ENCODE measurements at places on chromosomes 11 and 22.

GRCh38 chr11:69101792-69102695 is 53.3 kb downstream of the TPCN2 start:
- no peak for DNase-seq

DNA sequence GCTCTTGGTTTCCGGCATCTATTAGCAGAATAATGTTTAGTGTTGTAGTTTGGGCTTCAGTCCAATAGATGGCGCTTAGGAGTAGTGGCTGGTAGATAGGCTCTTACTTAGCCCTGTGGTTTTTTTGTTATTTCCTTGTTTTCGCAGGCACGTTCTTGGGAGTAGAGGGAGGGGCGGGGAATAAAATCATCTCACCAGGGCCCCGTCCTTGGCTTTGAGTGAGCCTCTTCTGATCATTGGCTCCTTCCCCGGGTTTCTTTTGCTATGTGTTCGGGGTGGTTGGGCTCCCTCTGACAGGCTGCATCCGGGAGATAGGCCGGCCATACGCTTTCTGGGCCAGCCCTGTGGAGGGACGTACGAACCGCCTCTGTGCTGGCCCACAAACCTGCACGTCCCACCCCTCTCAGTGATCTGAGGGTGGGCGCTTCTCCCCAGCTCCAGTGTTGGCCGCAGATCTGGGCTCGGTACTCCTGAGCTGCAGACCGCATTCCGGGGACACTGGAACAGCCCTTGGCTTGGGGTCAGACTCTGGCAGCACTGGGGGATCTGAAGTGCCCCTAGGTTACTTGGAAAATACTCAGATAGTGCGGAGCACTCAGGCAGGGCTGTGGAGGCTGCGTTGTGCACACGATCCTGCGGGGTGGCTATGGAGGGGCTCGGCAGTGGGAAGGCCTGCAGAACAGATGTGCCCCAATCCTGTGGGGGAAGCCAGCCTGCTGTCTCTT is 217.0 kb downstream of the DYNC2H1 start:
- DNase-seq, result no peak

- no peak for DNase-seq
These were observed 29.5 kb upstream of the SHANK2 start for GRCh38 chr11:71281831-71282230.

- DNase-seq, result no peak
These were observed 206.9 kb downstream of the ADAMTS15 start for GRCh38 chr11:130655300-130655699.

DNA sequence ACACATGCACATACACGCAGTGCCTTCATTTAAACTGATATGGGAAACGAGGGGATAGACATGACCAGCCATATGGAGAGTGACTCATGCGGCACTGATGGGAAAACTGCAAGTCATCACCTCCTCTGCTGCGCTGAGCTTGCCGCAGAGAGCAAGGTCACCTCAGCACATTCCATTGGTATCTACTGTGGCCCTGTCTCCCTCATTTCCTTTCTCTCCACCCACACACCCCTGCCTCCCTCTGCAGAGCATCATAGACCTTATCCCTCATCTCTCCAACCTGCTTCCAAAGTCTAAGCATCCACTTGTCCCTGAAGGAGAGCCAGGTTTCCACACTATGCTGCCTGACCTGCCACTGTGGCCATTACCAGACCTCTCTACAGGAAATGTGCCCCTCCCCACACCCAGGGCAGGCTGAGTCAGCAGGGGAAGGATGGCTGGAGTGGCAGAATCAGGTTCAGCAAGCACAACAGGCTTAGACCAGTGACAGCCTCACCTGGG is 116.9 kb upstream of the SNX19 start:
- DNase-seq, result no peak

- DNase-seq, result no peak
These were observed 49.9 kb upstream of the CDON start for GRCh38 chr11:126112547-126112946.

DNA sequence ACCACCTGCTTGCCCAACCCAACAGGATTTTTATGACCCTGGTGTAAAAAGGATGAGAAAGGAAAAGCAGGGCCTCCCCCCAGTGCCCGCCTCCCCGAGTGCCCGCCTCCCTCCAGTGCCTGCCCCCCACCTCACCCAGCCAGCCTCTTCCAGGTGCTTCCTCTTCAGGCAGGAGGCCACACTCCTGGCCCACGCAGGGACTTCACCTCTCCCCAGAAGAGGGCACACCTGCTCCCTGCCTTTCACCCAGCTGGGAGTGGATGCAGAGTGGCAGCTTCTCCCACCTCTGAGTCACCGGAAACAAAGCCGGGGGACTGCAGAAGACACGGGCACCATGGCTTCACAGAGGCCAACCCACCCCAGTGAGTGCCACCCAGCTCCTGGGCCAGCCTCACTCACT is 16.1 kb downstream of the CPT1A start:
- no peak for DNase-seq

GRCh38 chr22:31326877-31327276 is 19.3 kb downstream of the PATZ1 start:
- no peak for DNase-seq
